Activated naive CD4-positive, alpha-beta T cell treated with anti-CD3 and anti-CD28 coated beads, Interleukin-2, amount 10 ng/mL, durations not matched to agents 5 hours and 36 hours (primary cell): ENCODE measurements at places on chromosomes 1 and 21. TPM values are rescaled to one million over a fixed set of nuclear protein-coding genes. Genes with fewer than 3 reads are reported as not detected.

Gene EPHA2
- total RNA-seq, result not detected

Gene DIRAS3
- total RNA-seq, result not detected

Gene TAS1R1
- not detected for total RNA-seq

Gene RPF1
- total RNA-seq, result 38.0 TPM

Gene PBXIP1
- 101 TPM for total RNA-seq

Gene NES
- total RNA-seq, result not detected

Gene LCE1F
- total RNA-seq, result not detected

Gene FAAH
- 6.2 TPM for total RNA-seq

Gene LCE3D
- total RNA-seq, result not detected

Gene CDK11A
- total RNA-seq, result 66.4 TPM

Gene CLCA4
- total RNA-seq, result not detected

Gene TRAF3IP3
- total RNA-seq, result 478 TPM

Gene PIGR
- not detected for total RNA-seq

Gene MOB3C
- 22.3 TPM for total RNA-seq

Gene HRNR
- total RNA-seq, result not detected
